NCI-H2171 (cell line): ENCODE measurements at places on chromosomes 5 and 9.
A peak's percentile ranks its signal among the peaks of the same experiment; 100 is the strongest.

DNA sequence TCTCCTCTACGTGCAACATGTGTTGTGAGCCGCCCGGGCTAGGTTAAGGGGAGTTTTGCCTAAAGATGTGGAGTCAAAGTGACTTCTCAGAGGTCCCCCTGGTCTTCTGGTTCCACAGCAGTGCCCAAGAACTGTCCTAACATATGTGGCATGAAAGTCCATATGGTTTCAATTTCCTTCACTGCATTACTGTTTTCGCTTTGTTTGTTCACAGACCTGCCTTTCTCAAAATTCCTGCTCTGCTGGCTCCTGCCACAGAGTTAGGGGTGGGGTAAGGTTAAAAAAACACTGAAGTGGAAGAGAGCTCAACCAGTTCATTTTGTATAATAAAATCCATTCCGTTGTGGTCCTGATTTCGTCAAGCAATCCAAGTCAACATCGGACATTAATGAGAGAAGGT, 289.4 kb downstream of the DMAC1 start:
- no peak for DNase-seq

- DNase-seq, result peak; percentile 84
Observed at GRCh38 chr9:129027685-129028191, 393 bp downstream of the SH3GLB2 start.

DNA sequence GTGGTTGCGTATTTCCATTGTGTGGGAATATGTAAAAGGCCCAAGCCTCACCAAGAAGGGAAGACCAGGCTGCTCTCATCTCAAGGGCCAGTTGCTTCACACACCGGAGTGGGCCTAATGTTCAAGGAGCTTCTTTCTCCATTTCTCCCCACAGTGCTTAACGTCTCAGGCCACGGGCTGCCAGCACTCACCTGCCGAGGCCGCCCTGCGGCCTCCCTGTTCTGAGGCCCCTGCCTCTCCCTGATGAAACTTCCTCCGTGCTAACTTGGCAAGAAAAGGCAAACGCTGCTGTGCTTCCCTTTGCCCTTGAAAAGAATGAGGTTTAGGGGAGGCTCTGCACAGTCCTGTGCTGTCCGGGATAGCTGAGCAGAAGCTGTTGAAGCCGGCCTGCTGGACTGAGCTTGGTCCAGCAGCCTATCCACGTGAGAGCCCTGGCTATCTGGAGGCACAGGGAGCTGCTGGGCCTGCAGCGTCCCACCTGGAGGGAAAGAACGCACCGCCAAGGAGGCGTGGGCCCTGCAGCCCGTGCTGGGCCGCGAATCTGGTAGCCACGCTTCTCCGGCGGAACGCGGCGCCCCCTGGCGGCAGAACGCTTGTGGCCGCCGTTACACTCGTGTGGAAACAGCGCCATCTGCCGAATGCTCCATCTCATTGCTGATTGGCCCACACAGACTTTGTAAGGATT, 73.5 kb upstream of the PRSS3 start:
- DNase-seq, result peak; percentile 57

DNA sequence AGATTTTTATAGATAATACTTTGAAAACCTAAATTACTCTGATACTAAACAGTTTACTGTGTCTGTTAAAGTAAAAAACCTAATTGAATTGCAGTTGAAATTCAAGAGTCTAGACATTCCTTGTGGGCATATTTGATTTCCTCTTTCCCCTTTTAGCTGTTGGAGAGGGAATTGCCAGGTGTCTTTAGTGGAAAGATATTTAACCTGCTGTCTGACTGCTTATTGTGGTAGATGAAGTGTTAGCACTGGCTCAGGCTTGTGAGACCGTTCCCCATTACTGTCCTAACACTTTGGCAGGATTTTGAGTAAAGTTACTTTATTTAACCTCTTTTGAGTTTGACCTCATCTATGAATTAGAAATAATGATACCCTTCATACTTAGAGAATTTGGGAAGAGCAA, 16.4 kb downstream of the MAP3K1 start:
- DNase-seq, result no peak
